ENCODE measurements at places on chromosomes 2 and 18.

- ATAC-seq = no peak
Observed at GRCh38 chr2:10256031-10256514, 46.6 kb upstream of the HPCAL1 start.

- peak; percentile 37 for ATAC-seq
Observed at GRCh38 chr18:22344908-22345670, 72.6 kb downstream of the CTAGE1 start.

DNA sequence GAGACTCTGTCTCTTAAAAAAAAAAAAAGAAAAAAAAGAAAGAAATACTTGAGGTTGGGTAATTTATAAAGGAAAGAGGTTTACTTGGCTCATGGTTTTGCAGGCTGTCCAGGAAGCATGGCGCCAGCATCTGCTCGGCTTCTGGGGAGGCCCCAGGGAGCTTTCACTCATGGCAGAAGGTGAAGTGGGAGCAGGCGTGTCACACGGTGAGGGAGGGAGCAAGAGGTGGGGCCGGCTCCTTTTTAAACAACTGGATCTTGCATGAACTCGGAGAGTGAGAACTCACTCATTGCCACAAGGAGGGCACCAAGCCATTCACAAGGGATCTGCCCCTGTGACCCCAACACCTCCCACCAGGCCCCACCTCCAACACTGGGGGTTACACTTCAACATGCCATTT lies 30.6 kb downstream of the CYP26B1 start:
- ATAC-seq = no peak

GRCh38 chr2:215808996-215809395 lies 204.4 kb downstream of the MREG start:
- ATAC-seq = no peak

- ATAC-seq = no peak
Observed at GRCh38 chr2:20706786-20707185, 39.8 kb downstream of the GDF7 start.

DNA sequence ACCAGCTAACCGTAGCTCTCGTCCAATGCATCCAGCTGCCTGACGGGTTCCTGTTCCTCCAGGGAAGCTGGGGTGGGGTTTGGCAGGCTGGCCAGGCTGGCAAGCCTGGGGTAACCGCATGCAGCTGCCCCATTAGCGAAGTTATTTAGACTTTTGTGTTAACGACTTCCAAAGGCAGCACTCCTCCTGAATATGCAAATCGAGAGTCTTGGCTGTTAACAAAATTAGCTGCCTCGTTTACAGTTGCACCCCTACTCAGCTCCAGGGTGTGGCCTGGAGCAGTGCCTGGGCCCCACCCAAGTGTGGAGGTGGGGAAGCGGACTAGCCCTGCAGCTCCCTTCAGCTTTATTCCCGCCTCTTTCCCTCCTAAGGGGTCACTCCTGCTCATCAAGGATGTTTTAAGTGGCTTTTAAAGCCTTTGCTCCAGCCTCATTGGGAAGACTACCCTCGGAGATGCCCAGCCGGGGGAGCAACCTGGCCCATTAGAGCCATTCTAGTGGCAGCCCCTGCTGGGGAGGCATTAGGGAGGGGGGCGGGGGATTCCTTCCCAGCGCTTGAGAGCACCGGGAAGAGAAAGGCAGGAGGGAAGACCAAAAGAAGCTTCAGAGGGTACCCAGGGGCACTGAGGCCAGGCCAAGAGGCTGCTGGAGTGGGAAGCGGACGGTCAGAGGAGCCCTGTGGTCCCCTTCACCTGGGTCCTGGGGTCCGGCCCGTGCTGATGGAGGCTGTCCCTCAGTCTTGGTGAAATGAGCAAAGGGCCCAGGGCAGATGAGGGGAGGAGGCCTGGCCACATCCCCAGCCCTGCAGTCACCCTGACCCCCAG lies 204.1 kb downstream of the CELF4 start:
- no peak for ATAC-seq

DNA sequence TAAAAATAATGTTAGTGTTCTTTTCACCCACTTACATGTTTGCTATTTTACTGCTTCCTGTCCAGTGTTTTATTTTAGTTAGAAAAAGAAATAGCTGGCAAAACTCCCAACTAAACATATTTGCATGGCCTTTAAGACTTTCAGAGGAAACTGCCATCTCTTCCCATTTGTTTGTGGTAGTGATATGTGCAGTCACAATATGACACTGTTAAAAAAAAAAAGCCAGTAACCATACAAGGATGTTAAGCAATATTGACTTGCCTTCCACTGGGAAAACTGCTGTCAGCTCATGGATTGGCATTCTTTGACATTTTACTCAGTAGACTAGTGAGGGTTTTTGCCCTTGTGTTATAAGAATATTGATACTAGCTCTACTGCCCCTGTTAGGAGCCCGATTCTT lies 29.1 kb downstream of the XIRP2 start:
- no peak for ATAC-seq

- peak; percentile 61 for ATAC-seq
Observed at GRCh38 chr2:232013701-232014353, 52.3 kb downstream of the DIS3L2 start.

DNA sequence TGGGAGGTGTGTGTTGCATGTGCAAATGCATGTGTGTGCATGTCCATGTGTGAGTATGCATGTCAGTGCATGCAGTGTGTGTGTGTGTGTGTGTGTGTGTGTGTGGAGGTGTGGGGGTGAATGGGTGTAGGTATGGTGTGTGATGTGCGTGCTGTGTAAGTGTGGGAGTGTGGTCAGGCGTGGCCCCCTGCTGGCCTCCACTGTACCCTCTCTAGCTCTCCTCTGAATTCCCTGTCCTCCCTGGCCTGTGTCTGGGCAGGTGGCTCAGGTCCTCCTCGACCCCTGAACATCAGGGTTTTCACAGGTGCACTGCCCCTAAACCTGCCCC lies 230.2 kb downstream of the CELF4 start:
- no peak for ATAC-seq

GRCh38 chr2:65782996-65783650 lies 350.7 kb upstream of the SPRED2 start:
- no peak for ATAC-seq

- ATAC-seq = peak; percentile 74
Observed at GRCh38 chr2:16756831-16757644, 91.4 kb upstream of the CYRIA start.

DNA sequence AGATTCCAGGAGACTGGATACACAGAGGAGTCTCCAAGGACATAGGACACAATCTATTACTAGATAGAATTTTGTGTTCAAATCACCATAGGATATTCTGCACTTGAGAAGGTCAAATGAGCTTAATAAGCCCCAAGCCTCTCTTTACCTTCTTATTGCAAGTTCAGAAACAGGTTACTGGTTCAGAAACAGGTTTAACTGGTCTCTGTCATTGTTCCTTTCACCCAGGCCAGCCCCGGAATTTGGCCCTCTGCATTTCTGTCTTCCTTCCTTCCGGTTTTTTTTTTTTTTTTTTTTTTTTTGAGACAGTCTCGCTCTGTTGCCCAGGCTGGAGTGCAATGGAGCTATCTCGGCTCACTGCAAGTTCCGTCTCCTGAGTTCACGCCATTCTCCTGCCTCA lies 700.2 kb downstream of the EPHA4 start:
- ATAC-seq = no peak

- no peak for ATAC-seq
Observed at GRCh38 chr2:133377599-133377998, 190.7 kb downstream of the NCKAP5 start.

- ATAC-seq = no peak
Observed at GRCh38 chr18:23881778-23882177, 132.8 kb upstream of the TTC39C start.

GRCh38 chr18:8786483-8787370 lies 81.4 kb downstream of the MTCL1 start:
- no peak for ATAC-seq

DNA sequence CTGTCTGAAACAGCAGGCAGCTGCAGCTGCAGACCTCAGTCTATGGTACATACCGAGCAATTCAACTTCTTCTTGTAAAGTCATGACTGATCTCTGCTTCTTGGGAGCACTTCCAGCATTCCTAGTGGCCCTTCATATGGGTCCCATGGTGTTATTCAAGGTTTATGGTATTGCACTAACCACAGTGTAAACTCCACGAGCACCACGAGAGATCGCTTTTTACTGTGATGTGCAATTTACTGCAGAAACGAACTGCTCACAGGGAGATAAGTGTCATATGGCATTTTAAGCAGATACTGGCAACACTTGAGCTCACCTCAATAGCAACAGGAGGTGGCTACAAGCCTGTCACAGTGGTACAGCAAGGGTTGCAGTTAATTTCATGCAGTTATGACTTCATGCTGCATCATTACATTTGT lies 38.6 kb upstream of the SH3BP4 start:
- ATAC-seq = no peak

- no peak for ATAC-seq
Observed at GRCh38 chr2:148939271-148939670, 64.2 kb downstream of the KIF5C start.

GRCh38 chr2:222844323-222844722 lies 16.5 kb upstream of the ACSL3 start:
- peak; percentile 80 for ATAC-seq

DNA sequence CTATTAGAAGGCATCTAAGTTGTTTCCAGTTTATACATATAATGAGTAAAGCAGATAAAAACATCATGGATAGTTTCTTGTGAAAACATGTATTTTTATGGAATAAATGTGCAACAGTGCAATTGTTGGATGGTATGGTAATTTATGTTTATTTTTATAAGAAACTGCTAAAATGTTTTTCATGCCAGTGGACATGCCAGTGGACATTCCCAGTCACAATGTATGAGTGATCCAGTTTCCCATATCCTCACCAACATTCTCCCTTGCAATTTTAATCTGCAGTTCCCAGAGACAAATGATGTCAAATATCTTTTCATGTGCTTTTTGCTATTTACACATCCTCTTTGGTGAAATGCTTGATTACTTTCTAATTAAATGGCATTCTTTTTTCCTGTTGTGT lies 818.6 kb downstream of the SUCLG1 start:
- ATAC-seq = no peak

GRCh38 chr2:46177461-46178089 lies 119.6 kb upstream of the EPAS1 start:
- no peak for ATAC-seq

DNA sequence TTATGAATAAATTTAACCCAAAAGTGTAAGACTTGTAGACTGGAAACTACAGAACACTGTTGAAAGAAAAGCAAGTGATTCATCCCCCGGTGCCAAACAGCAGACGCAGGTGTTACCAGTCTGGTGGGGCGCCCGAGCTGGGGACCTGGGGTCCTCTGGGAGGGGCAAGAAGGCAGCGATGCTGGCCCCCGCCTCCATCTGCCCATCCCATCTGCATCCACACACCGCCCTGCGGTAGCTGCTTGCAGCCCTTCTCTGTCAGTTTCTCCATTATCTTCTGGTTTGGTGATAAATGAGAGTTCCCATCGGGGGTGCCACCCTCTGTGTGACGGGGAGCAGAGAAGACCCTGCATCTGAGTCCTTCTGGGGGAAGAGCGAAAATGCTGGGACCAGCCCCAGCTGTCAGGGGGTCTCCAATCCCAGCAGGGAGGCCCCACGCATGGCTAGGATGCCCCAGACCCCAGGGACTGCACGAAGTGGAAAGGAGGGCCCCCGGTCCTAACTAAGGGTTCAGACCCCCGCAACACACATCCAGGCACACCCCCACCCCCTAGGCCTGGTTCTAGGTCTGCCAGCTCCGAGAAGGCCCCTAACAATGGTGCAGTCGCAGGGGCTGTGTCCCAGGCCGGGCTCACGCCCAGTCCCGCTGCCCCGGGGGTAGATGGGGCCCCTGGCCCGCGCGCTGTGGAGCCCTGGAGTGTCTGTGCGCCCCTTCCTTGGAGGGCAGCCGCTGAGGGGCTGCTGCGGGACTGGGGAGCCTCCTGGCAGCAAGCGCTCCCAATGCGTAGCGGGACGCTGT lies 686 bp upstream of the RGPD8 start:
- no peak for ATAC-seq

- no peak for ATAC-seq
Observed at GRCh38 chr2:9971890-9972289, 20.4 kb downstream of the GRHL1 start.

- ATAC-seq = no peak
Observed at GRCh38 chr2:54967759-54968365, 82.4 kb downstream of the RTN4 start.

DNA sequence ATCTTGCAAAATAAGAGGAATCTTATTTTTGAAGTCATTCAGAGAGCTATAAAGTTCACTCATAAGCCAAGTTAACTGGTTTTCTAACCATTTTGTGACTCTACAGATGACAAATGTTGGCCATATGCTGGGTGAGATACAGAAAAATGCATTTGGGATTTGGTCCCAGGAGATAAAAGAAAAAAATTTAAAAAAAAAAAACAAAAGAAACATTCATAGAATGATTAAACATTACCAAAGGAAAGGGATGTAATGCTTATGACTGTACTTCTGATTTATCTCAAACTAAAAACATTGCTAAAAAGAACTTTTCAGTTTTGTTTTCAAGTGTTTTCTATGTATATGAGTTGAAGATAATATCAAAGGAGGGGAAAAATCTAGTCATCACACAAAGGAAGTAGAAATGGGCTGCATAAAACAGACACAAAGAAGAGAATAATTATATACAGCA lies 43.1 kb downstream of the PELI1 start:
- peak; percentile 91 for ATAC-seq

DNA sequence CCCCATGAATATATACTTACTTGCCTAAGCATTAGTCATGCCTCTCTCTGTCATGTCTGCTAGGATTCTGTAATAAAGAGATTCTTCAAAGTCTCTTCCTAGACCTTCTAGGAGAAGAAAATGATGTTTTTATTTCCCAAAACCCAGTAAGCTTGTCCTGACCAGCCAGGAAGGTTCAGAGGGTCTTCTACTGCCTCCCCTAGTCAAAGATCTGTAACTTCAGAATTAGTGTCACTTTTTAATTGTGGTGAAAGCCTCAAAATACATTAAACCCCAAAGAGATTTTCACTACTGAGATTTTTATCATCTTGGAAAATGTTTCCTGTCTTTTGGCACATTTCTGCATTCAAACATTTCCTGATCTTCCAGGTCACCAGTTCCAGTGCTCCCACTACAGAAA lies 232.9 kb upstream of the STK17B start:
- no peak for ATAC-seq

GRCh38 chr2:181399027-181399426 lies 58.2 kb upstream of the ITGA4 start:
- no peak for ATAC-seq
